ENCODE measurements at places on chromosomes 1 and 21. TPM values are rescaled to one million over a fixed set of nuclear protein-coding genes. Genes with fewer than 3 reads are reported as not detected.
A peak's percentile ranks its signal among the peaks of the same experiment; 100 is the strongest.

DNA sequence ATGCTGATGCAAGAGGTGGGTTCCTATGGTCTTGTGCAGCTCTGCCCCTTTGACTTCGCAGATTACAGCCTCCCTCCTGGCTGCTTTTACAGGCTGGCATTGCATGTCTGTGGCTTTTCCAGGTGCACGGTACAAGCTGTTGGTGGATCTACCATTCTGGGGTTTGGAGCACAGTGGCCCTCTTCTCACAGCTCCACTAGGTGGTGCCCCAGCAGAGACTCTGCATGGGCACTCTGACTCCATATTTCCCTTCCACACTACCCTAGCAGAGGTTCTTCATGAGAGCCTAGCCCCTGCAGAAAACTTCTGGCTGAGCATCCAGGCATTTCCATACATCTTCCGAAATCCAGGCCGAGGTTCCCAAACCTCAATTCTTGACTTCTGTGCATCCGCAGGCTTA lies 989.0 kb downstream of the PLA2G4A start:
- no peak for DNase-seq

RNU1-2 gene
- total RNA-seq = under 0.01 TPM

HPDL gene
- 0.52 TPM for total RNA-seq

S100A3 gene
- 5.2 TPM for total RNA-seq

DNA sequence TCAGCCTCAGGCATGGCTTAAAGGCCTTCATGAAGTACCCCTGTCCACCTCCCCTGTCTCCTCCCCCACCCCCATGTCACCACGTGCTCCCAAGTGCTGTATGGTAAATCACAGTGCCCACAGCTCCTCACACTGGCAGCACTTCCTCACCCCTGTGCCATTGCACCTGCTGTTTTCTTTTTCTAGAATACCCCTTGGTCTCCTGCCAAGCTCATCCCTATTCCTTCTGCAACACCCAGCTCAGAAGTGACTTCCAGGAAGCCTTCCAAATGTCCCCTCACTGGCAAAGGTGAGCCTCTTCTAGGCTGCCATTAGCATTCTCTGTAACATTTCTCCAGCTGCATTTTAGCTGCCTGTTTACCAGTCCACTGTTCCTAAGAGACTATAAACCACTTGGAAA lies 9.4 kb downstream of the AKNAD1 start:
- DNase-seq = no peak

SMIM1 gene
- total RNA-seq = not detected

TFAP2E gene
- 1.4 TPM for total RNA-seq

- peak; percentile 13 for DNase-seq
Observed at GRCh38 chr1:18091660-18092446, 15.7 kb upstream of the IGSF21 start.

NAV1 gene
- total RNA-seq = 17.1 TPM

DNA sequence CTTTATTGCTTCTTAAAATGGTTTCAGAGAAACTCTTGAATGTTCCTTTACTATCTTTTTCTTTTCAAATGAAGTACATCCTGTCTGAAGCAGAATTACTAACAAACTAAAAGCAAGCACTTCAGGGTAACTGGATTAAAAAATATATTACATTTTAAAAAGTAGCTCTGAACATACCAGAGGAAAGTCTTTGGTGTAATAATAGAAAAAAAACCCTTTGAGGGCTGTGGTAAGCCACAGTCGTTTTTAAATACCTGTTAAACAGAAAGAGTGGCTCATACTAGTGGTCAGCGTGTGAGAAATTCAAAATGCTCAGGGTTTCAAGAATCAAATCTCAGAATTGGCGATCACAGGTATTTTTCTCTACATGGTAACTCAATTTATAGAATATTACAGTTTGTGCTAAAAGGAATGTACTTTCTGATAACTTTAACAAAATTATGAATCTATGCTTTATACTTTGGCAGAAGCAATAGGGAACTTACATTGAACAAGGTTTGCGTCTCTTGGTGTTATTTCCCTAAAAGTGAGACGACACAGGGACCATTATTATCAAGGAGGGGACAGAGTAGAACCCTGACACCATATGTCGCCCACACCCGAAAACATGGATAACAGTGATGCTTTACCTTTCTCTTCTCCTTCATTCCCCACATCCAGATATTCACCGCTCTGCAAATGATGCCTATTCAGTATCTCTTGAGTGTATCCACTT lies 97.0 kb upstream of the DPH5 start:
- DNase-seq = peak; percentile 43

DNA sequence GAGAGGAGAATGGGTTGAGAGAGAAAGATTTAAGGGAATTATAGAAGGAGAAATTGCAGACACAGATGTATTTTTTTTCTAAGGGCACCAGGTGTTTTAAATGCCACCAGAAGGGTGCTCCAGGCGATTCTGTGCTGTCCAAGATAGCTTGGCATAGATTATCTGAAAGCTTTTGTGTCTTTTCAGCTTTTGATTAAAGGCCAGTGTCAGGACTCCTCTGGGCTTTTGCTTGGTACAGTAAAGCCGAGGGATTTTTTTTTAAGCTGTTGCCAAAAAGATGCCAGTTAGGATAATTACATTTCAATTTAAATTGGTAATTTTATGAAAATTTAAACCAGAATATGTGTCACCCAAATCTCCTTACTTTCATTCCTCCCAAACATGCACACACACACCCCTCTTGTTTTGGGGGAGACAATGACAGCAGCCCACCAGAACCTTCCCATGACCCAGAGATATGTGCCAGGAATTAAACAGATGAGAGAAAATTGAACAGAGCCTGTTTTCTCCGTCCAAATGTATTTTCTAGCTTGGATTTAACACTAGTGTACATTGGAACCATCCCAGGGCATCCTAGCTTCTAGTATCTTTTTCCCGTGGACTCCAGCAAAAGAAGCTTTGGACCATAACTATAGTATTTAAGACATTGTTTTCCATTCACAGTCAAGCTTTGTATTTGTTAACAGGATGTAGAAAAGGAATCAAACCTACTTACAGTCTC lies 670.7 kb upstream of the CXADR start:
- no peak for DNase-seq

THEM4 gene
- total RNA-seq = 9.9 TPM

DNA sequence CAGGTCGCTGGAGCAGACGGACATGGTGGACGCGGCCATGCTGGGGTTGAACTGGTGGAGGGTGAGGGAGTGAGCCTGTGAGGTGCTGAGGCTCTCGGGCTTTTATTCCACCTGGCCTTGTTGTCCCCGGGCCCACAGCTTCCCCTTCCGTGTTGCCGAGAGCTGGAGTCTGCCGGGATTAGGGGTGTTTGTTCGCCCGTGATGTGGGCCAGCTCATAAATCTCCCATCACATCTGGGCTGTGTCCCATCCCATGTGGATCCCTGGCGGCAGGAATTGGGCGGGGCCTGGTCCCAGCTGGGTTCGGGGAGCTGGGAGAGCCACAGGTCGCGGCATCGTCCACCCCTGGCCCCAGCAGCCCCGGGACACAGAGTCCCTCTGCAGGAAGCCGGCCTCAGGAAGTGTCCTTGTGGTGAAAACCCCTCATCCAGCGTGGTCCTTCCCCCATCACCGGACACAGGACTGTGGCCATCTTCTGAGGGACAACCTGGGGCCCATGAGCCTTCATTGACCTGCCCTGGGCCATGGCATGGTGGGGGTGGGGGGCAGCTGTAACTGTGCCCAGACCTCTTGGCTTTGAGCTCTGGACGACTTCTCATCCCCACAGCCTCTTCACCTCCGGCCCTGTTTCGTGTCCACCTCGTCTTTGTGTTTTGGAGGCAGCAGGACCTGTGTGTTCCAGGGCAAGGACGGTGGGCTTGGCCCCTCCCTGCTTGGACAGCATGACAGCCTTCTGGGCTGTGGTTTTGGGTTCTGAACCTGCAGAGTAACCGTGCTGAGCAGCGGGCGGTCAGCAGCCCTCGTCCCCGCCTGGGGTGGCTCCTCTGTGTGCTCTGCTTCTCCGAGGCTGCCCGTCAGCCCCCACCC lies at the start of gene KRTAP10-6:
Gene KRTAP10-6, minus strand, starts transcription at position 60 of the 866 bp plus-strand sequence. Its CDS starts 21 bp downstream, at position 39.
- DNase-seq = no peak

DNA sequence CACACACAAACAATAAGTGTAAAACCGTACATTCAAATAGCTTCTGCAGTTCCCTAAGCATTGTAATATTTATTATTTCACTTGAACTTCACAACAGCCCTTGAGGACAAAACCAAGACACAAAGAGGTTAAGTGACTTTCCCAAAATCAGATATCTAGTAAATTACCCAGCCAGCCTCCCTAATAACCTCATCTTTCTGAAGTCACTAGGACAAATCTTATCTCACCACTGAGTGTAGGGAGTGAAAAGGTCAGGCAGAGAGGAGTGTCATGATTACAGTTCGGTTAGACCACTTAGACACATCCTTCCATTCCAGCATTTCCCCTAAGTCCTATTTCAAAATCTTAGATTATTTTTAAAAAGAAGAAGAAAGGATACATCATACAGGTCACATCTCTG lies 377.3 kb upstream of the NFIA start:
- no peak for DNase-seq

- peak; percentile 63 for DNase-seq
Observed at GRCh38 chr1:91661121-91661520, 160.5 kb downstream of the CDC7 start.

SIM2 gene
- total RNA-seq = 4.0 TPM

S100A7A gene
- not detected for total RNA-seq

GRCh38 chr1:67636146-67636545 lies 48.9 kb upstream of the GADD45A start:
- no peak for DNase-seq

GRCh38 chr1:14742181-14742980 lies 143.9 kb downstream of the KAZN start:
- DNase-seq = peak; percentile 99

LIN9 gene
- 3.4 TPM for total RNA-seq

- DNase-seq = peak; percentile 28
Observed at GRCh38 chr1:114482585-114482984, 28.4 kb downstream of the TRIM33 start.

DNA sequence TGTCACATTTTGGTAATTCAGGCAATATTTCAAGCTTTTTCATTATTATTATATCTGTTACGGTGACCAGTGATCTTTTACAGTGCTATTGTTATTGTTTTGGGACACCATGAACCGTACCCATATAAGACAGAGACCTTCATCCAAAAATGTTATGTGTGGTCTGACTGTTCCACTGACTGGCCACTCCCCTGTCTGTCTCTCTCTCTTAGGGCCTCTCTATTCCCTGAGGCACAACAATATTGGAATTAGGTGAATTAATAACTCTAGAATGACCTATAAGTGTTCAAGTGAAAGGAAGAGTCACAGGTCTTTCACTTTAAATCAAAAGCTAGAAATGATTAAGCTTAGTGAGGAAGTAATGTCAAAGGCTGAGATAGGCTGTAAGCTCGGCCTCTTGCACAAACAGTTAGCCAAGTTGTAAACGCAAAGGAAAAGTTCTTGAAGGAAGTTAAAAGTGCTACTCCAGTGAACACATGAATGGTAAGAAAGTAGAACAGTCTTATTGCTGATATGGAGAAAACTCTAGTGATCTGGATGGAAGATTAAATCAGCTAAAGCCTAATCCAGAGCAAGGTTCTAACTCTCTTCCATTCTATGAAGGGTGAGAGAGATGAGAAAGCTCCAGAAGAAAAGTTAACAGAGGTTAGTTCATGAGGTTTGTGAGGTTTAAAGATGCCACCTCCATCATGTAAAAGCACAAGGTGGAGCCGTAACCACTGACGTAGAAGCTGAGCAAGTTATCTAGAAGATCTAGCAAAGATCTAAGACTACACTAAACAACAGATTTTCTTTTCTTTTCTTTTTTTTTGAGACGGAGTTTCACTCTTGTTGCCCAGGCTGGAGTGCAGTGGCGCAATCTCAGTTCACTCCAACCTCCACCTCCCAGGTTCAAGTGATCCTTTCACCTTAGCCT lies 19.7 kb upstream of the DIPK1A start:
- DNase-seq = peak; percentile 50

ASPM gene
- total RNA-seq = 12.3 TPM

AADACL3 gene
- total RNA-seq = not detected

CELA3A gene
- total RNA-seq = not detected

- DNase-seq = no peak
Observed at GRCh38 chr21:34740198-34740597, 71.4 kb downstream of the CLIC6 start.

All from renal cortical epithelial cell (primary cell).